ENCODE measurements at places on chromosomes 6 and 20.

DNA sequence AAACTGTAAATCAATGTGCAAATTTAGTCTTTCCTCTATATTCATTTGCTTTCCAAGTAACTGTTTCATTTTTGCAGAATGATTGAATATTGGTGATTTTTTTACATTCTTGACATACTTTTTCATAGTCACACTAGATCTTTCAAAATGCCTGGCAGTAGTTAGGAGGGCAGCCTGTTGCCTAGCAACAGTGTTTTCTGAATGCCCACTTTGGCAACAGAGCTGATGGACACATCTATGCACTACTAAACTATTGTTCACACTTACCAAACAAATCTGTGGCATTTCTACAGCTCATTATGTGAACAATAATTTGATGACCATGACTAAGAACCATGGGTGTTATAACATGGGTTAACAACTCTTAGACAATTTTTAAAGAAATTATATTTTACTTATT is 438.0 kb upstream of the IMPG1 start:
- DNase-seq: no peak

- DNase-seq: no peak
Measured at GRCh38 chr6:121885399-121886152, 450.1 kb downstream of the GJA1 start.

DNA sequence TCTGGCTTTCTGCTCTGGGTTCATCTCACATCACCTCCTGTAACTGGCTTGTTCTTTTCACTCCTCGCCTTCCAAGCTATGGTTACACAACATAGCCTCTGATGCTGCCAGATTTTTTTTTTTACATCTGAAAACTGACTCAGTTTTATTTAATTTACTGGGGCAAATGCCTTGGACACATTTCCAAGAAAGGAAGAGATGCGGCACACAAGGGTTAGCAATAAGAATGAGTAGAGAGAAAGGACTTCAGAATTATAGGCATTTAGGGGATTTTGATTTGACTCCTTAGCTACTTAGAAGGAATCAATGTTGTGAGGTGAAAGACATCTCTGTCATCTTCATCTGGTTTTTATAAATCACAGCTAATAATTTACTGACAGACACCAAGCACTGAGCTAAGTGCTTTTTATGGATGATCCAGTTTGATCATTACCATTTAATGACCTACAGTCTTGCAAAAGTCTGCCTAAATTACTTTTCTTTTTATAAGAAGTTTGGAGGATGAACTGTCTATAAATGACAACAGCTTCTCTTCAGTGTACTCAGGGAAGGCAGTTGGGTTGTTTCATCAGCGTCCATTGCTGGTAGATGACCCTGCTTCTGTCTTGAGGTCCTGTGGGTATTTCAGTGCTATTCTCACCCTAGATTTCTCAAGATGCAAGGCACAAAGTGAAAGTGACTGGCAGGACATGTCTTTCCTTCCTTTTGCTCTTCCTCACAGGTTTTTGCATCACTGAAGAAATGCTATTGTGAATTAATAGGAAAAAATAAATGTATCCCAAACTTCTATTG is 31.1 kb downstream of the LAMA4 start:
- DNase-seq: no peak

DNA sequence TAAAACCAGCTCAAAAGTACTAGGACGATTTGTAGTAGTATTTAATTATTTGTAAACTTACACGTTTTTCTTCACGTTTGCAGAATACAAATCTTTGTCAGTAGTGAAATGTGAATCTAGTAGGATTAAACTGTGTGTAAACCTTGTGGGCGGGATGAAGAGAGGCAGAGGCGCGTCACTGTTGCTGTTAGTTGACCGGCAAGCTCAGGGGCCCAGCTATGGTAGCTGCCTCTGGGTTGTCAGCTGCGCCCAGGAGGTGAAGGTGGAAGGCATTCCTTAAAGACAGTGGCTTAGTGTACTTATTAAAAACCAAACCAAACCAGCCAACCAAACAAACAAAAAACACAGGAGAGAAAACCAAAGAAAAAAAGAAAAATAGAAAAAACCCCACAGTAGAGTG is 69.6 kb downstream of the IGF2R start:
- no peak for DNase-seq

DNA sequence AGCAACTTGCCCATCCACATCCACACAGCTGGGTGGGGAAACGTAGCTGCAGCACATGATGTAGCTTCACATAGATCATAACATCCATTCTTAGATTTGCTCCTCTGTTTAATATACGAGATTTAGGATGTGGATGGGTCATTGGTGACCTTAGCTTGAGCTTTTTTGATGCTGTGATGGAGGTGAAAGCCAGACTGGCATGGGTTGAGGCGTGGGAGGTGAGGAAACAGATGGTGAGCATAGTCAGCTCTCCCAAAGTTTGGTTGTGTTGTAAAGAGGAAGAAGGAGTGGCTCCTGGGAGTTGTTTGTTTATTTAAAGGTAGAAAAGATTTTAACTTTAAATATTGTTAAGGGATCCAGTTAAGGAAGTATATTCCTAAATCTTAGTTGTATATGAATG is 5.3 kb downstream of the ARFGEF2 start:
- DNase-seq: no peak

GRCh38 chr20:50226093-50226974 is 35.7 kb downstream of the CEBPB start:
- DNase-seq: no peak

GRCh38 chr6:82298012-82298411 is 50.5 kb upstream of the IBTK start:
- DNase-seq: no peak
